ENCODE measurements at places on chromosomes 1 and 21.
A peak's percentile ranks its signal among the peaks of the same experiment; 100 is the strongest.

GRCh38 chr1:22975694-22976093, 3.0 kb upstream of the LACTBL1 start:
- no peak for DNase-seq

GRCh38 chr1:204431310-204432184, 19.9 kb upstream of the PPP1R15B start:
- no peak for DNase-seq

DNA sequence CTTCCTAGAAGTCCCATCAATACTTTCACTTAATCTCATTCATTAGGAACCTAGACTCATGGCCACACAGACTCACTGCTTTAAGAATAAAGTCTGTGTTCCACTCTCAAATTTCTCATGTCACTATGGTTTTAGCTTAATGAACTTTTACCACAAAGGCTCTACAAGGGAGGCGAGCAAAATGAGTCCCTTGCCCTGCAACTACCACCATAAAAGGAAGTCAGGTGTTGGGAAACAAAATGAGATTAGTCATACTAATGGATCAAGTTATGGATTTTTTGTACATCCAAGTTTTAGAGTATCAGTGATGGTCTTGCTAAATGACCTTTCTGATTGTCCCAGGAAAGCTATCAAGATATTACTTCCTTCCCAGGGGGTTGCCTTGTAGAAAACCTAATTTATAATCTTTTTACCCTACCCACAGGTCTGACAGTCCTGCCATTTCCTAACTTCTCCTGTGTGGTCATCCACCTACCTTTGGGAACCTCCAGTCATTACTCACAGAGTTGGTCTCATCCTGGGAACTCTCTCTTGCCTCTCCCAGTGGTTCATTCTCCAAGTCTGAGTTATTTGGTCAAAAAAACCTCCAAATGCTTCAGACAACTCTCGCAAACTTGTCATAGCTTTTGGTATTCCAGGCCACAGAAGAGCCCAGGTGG, 51.8 kb upstream of the SLC16A1 start:
- no peak for DNase-seq

- no peak for DNase-seq
Measured at GRCh38 chr1:203121186-203122015, 6.1 kb upstream of the ADORA1 start.

- no peak for DNase-seq
Measured at GRCh38 chr1:229127301-229127700, 143.6 kb upstream of the RAB4A start.

GRCh38 chr1:90831910-90832309, 114.8 kb upstream of the BARHL2 start:
- no peak for DNase-seq

GRCh38 chr21:26641062-26641461, 68.0 kb upstream of the CYYR1 start:
- DNase-seq, result no peak

DNA sequence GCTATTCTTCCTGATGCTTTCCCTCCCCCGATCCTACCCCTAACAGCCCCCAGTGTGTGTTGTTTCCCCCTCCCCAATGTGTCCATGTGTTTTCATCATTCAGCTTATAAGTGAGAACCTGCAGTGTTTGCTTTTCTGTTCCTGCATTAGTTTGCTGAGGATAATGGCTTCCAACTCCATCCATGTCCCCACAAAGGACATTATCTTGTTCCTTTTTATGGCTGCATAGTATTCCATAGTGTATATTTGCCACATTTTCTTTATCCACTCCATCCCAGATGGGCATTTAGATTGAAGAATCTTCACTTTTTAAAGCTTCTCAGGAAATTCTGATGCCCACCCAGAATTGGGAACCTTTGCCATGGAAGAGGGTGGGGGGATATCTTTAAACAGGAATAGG, 19.0 kb upstream of the SLC2A1 start:
- DNase-seq, result no peak

GRCh38 chr1:40870135-40870728, 8.1 kb upstream of the CITED4 start:
- no peak for DNase-seq

DNA sequence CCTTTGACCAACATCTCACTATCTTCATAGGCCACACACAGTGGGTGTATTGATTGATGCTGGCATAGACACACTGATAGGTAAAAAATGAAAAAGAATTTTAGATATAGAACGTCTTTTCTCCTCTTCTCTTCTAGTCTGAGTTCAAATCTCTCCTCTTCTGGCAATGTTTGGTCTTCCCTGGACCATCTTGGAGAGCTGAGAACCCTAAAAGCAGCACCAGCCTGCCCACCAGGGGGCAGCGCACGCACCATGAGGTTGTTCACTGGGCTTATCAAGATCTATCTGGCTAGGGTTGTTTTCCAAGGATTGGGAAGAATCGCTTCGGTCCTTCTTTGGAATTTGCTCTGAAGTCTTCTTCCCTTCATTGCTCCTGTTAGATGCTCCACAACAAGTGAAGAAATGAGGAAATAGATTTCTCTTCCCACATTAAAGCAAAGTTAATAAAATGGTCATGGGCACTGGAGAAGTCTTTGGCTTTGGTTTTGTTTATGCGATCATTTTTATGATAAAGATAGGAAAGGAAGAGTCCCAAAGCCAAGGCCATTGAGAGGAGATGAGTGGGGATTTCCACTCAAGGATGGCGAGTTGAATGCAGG, 104.0 kb upstream of the OLIG2 start:
- DNase-seq, result peak; percentile 16
